AG08396 (cell line): ENCODE measurements at places on chromosomes 1 and 21.

DNA sequence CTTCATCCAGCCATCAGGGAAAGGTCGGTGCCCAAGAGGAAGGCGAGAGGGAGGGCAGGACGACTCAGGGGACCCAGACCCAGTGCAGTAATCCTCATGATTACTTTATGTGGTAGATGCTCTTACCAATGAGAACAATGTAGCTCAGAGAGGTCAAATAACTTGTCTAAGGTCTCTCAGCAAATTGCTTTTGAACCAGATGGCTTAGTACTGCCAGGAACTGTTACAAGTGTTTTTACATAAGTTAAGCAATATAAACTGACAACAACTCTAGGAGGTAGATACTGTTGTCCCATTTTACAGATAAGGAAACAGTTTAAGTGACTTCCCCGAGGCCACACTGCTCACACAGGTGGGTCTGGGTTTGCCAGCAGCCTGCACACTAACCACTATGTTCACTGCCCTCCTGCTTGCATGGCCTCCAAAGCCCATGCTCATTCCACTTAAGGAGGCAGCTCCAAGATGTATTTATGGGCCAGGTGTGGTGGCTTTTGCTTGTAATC, 111.7 kb downstream of the LACTBL1 start:
- DNase-seq, result no peak

GRCh38 chr1:53945433-53946251, at the start of gene IFT25:
IFT25 (minus strand) TSS chr1:53945699; CDS start chr1:53940082, 5,617 bp downstream.
- peak; percentile 98 for DNase-seq

DNA sequence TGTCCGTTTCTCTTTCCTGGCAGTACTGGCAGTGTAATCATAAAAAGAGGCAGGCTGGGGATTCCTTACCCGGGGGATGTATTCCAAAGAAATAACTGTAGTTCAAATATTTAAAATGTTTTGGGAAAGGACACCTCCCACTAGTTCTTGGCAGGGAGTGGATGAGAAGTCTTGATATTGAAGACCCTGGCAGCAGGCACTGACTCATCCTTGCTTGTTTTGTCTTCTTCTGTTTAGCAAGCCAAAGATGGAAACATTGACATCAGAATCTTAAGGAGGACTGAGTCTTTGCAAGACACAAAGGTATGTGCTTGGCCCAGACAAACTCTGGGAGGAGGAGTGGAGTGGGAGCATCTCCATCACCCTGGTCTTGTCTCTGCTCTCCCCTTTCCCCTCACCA, 639 bp downstream of the IL20 start:
- no peak for DNase-seq

DNA sequence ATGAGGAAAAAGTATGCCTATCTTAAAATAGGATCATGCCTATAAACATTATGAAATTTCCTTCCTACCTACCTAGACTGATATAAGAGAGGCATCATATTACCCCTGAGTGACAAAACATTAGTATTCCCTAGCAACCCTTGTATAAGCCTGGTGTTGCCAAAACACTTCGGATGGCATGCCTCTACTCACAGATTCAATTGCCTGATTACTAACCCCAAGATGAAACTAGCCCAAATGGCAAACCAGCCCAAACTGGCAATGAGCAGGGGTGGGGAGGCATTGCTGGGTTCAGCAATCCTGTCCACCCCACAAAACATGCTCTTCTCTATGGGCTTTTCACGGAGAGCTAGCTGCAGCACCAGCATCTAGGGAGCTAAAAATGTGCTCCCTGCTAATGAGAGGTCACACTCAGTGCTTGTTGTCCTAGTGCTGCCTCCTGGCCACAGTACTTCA, 13.9 kb downstream of the PALMD start:
- no peak for DNase-seq

- DNase-seq, result no peak
Observed at GRCh38 chr1:207336559-207337467, 15.3 kb downstream of the CD55 start.

DNA sequence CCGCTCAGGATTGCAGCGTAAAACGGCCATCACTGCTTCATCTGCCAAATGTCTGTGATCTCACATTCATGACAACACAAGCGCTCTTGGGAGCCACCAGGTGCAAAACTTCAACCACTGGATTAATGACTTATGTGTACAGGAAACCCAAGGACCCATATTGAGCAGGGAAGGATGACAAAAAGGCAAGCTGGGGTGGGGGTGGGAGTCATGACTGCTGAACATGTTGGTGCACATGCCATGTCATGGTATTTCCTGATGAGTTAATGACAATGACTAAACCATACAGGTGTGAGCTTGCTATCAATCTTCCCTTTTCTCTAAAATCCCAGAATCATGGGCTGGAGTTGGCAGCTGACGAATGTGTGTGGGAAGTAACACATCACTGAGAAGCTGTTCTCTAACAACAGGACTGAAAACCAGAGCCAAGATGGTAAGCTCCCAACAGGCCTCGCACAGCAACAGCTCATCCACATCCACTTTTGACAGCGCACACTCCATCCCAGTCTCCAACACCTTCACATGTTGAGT, 3.1 kb upstream of the SH2D5 start:
- DNase-seq, result no peak

- peak; percentile 44 for DNase-seq
Observed at GRCh38 chr1:177228693-177229065, 57.9 kb downstream of the BRINP2 start.

DNA sequence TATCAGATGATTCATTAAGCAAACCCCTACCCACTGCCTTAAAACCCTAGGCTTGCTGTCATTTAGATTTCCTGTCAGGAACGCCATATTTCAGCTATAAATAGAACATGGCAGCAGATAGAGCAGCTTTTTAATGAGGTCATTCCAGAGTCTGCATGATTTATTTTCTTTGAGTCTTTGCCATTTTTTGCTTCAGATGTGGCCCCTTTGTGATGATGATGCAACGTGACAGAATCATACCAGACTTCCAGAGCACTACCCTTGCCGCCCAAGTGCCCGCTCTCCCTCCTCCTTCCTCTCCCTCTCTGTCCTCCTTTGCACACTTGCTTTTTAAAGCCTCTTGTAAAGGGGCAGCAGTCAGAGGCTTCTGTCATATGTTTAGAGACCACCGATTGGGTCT, 55.5 kb upstream of the TRIM67 start:
- peak; percentile 53 for DNase-seq

GRCh38 chr1:150553392-150554085, 4.3 kb downstream of the ADAMTSL4 start:
- no peak for DNase-seq

DNA sequence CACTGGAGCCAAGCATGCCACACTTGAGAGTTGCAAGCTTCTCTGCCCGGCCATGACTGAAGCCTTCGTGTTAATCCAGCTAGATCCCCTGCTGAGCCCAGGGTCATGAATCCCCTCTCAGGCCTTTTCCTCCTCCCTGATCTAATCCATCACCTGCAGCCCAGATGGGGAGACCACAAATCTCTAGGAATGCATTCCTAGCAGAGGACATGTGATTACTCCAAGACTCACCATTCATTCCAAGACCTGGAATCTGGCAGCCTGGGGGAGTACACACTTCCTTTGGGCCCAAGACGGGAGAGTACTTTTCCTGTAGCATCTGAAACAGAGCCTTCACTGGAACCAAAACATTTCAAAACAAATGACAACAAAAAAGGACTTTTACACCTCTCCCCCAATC, 269.3 kb upstream of the NFIA start:
- DNase-seq, result no peak

DNA sequence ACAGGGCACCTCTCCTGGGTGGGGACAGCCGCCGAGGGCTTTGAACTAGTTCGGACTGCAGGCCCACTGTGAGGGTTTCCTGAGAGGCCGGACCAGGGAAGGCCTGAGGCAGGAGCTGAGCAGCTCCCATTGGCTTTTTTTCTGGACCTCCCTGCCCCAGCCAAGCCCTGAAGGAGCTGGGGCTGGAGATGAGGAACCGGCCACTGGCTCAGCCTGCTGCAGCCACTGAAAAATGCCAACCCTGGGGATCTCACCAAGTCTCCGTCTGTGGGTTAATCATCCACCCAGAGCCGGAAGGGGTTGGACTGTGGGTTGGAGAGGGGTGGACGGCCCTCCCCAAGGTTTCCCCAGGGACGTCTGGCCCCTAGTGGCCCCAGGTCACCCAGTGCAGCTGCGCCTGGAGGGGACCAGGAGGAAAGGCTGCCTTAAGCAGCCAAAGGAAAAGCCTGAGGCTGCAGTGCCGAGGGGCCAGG, 2.5 kb downstream of the VWA1 start:
- peak; percentile 35 for DNase-seq

GRCh38 chr1:156704930-156705320, 458 bp downstream of the CRABP2 start:
- peak; percentile 70 for DNase-seq

DNA sequence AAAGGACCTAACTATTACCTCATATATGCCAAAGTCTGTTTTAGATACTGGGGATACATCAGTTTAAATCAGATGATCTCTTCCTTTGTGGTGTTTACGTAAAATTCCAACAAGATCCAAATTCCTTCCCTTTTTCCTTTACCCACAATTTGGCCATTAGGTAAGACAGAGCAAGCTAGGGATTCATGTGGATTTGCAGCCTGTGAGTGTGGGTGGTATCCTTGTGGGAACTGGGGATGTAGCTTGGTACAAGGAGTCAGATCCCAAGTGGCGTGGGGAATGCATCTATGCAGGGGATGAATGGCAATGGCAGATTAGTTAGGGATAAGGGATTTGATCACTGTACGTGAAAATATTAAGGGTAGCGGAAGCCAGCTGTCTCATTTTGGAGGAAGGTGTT, 9.8 kb upstream of the STRIP1 start:
- DNase-seq, result no peak

GRCh38 chr1:37951041-37951782, 4.4 kb upstream of the INPP5B start:
- no peak for DNase-seq

- DNase-seq, result no peak
Observed at GRCh38 chr1:24508911-24509310, 6.3 kb downstream of the RCAN3 start.

DNA sequence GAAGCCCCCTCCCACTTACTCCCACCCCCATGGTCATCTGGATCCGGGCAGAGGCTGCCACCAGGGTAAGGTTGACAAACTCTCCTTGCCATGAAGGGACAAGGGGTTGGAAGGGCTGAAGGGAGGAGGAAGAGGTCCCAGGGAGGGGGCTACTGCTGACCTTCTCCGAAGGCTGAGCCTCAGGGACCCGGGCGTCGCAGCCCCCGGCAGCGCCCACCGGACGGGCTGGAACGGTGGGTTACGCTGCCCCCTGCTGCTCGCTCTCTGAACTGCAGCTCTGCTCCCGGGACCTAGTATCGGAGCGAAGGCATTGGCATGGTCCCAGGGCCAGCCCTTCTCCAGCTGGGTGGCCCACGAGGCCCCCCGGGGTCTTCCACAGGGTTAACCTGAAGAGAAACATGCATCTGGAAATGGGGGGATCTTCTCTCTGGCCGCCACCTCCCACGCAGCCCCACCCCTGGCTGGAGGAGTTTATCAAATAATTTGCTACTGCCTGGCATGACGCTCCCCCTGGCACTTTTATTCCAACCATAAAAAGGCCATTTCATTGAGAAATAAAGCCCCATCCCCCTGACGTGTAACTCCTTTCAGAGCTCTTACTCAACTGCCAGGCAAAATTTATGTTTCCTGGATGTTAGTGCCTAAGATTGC, 70.4 kb upstream of the TARDBP start:
- DNase-seq, result peak; percentile 87

DNA sequence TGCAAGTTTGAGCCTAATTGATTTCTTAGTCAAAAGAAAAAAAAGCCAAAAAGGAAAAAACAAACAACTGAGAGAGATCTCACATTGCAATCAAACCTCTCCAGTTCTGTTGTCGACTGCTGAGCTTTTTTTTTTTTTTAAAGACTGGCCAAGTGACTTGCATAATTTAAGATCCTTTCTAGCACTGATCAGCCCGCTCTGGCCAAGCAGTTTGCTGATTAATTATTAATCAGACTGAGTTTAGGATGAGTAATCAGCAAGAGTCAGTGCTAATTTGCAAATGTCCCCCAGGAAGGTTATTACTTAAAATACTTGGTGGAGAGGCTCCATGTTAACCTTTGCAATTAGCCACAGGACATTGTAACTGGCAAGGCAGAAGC, 39.3 kb downstream of the HMGB4 start:
- peak; percentile 29 for DNase-seq

DNA sequence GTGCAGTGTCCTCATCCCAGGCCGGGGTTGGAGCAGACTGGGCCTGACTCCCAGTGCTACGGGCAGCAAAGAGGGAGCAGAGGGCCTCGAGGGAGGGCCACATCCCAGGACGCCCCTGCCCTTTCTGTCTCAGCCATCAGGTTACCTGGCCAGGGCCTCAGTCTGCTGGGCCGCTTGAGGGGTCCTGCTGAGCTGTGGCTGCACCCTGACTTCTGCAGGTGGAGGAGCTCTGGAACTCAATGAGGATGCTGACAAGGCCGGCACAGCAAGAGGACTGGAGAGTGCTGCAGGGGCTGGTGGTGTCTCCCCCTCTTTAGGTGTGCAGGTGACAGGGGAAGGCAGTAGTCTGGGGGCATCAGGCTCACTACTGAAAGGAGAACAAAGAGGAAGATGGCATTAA, 3.3 kb downstream of the ZNF692 start:
- DNase-seq, result no peak
